ENCODE measurements at places on chromosomes 4 and X.

GRCh38 chrX:104351173-104351769, 96.5 kb upstream of the ESX1 start:
- DNase-seq = no peak

- DNase-seq = no peak
Measured at GRCh38 chrX:118751950-118752783, 24.8 kb downstream of the IL13RA1 start.

DNA sequence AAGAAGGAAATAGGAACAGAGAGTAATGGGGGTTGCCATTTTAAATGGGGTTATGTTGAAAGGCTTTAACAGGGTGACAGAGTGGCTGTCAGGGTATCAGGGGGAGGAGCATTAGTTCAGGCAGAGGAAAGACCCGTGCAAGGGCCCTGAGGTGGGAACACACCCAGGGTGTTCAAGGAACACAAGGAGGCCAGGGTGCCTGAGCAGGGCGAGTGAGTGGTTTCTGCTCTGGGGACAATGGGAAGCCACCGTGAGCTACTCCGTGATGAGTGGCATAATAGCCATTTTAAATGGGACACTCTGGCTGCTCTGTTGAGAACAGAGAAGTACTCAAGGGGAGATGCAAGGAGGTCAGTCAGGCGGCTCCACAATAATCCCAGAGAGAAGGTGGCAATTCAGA, 4.5 kb downstream of the EVC2 start:
- no peak for DNase-seq

DNA sequence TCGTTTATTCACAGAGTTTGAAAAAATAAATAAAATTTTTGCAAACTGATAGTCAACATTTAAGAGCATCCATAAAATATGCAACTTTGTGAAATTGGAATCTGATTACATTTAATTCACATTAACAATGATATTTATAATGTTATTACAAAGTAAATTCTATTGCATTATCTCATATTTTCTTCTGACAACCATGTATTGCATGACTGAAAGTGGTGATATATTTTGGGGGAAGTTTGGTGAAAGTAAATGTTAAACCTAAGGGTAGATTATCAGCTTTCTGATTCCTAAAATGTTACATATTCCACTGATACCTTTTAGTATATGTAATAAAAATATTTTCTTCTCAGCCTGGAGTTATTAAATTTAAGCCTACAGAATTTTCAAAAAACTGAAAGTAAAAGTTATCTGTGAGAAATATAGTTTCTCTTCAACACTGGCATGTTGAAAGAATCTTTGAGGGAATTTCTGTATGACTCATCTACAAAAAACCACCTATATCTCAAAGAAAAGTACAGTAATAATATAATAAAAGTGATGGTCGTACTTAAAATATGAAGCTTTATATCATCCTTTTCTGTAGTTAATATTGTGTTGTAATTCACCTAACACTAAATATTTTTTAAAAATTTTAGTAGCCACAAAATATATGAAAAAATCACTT, 1179.6 kb upstream of the PCDH7 start:
- DNase-seq = no peak

GRCh38 chrX:149036086-149036485, 469.0 kb downstream of the IDS start:
- DNase-seq = no peak

- peak; percentile 64 for DNase-seq
Measured at GRCh38 chr4:186723292-186724057, at the start of gene FAT1. Gene FAT1 (minus strand): TSS chr4:186723856. CDS start chr4:186709827, 14,029 bp downstream.

- DNase-seq = no peak
Measured at GRCh38 chr4:108821351-108821930, 58.6 kb upstream of the ETNPPL start.

DNA sequence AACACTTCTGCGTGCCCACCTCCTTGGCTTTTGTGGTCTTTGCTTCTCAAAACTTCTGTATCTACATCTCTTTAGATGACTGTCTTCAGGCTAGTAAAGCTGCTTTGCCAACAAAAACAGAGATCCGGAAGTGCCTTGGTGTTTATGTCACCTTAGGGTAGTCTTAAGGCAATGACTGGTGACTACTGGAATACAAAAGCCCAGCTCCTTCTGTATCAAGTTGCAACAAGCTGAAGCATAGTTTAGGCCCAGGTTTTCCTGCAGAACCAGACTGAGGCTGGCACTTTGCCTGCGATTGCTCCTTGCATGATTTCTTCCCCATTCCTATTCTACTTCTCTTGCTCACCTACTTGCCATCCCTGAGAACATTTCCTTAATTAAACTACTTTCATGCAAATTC, 333.8 kb downstream of the DMD start:
- no peak for DNase-seq

GRCh38 chrX:41275661-41276609, 58.0 kb upstream of the DDX3X start:
- DNase-seq = peak; percentile 73

DNA sequence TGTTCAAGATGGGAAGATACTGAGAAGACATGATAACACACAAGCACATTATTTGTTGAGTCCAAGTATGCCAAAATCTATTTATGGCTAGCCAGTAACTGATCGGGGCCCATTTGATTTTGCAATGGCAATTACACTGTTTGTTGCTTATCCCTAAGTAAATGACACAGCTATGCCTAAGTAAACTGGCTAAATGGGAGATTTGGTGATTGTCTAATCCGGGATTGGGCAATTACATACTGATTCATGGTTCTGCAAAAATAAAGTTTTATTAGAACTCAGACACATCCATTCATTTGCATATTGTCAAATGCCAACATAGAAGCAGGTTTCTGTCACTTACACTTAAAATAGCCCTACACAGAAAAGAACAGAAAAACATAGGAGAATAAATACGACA, 140.2 kb upstream of the TBL1X start:
- no peak for DNase-seq

GRCh38 chr4:170090352-170091052, 746 bp upstream of the AADAT start:
- DNase-seq = no peak

- no peak for DNase-seq
Measured at GRCh38 chrX:22063284-22063683, 31.2 kb downstream of the PHEX start.

- no peak for DNase-seq
Measured at GRCh38 chrX:9825129-9825790, 39.0 kb downstream of the SHROOM2 start.

GRCh38 chr4:78058591-78059523, 1.7 kb downstream of the FRAS1 start:
- no peak for DNase-seq

DNA sequence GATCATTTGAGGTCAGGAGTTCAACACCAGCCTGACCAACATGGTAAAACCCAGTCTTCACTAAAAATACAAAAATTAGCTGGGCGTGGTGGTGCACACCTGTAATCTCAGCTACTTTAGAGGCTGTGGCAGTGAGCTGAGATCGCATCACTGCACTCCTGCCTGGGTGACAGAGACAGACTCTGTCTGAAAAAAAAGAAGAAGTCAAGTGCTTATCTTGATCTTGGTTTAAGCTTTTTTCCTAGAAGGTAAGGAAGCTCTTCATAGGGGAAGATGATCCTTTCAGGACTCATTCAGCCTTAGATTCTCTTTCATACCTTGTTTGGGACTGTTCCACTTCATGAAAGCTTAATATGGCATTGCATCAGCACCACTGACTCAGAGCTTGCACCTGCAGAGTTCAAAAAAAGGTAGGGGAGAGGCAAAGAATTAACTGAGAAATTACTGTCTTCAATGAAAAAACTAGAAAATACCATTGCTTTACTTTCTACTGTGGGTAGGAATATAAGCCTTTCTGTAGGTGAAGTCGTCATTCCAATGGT, 70.8 kb upstream of the EPGN start:
- DNase-seq = no peak

- no peak for DNase-seq
Measured at GRCh38 chr4:95531141-95531540, 17.6 kb downstream of the UNC5C start.

DNA sequence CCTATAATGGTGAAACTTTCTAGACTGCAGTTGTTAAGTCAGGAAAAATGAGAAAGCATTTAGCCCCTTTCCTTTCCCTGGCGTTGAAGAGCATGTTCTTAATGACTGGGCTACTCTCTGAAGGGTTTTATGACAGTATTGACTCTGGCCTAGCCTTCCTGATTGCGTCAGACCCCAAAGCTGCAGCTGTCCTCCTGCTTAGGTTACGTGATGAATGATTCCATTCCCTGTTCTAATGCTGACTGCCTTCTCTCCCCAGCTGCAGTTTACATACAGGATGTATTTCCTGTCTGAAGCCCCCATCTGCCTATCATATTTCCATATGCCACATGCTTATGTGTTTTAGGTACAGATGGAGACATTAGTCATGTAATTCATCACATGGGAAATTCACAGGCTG, 105.8 kb upstream of the EGFL6 start:
- no peak for DNase-seq

DNA sequence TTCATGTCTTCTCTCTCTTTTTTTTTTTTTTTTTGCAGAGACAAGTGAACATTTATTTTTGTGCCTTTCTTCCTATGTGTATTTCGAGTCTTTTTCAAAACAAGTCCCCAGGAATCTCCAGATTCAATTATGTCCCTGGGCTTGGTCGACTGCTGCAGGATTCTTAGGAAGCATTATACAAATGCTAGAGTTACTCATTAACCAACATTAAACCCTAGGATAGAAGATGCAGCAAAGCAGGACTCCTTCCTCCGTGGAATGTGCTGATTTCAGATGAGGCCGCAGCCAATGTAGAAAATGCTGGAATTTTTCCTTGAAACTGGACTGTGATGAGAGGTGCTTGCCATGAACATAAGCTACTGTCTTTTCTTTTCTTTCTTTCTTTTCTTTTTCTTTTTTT, 3.4 kb downstream of the ZNF81 start:
- DNase-seq = no peak

DNA sequence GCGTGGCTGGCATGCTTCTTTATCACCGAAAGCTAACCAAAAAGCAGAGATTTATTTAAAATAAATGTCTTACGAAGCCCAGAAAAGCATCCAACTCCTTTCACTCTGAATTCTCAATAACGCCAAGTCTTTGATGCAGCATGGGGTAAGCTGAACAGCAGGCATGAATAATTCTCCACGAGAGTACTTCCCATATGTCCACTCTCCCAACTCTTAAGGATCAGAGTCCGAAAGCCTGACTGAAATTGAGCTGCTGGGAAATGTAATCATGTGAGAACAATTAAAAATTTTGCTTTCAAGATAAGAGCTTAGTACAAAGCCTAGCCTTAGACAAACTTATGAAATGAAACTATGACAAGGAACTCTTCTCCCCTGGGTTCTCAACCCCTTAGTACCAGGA, 7.5 kb upstream of the SLC39A8 start:
- DNase-seq = peak; percentile 49

DNA sequence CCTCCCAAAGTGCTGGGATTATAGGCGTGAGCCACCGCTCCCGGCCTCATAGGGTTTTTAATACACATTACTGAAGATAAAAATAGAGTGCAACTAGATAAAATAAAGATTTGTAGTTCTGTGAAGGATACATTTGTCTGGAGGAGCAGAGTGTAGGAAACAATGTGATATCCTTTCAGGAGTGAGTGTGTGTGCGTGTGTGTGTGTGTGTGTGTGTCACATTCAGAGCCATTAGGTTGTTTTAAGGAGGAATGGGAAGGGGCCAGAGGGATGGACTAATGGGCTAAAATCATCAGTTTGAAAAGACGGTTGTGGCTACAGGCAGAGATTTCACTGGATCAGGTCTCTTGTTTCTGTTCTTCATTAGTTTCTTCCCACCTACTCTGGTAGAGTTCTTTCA, 40.0 kb downstream of the RBPJ start:
- DNase-seq = no peak

GRCh38 chr4:28093071-28093470, 1232.4 kb downstream of the STIM2 start:
- DNase-seq = no peak

DNA sequence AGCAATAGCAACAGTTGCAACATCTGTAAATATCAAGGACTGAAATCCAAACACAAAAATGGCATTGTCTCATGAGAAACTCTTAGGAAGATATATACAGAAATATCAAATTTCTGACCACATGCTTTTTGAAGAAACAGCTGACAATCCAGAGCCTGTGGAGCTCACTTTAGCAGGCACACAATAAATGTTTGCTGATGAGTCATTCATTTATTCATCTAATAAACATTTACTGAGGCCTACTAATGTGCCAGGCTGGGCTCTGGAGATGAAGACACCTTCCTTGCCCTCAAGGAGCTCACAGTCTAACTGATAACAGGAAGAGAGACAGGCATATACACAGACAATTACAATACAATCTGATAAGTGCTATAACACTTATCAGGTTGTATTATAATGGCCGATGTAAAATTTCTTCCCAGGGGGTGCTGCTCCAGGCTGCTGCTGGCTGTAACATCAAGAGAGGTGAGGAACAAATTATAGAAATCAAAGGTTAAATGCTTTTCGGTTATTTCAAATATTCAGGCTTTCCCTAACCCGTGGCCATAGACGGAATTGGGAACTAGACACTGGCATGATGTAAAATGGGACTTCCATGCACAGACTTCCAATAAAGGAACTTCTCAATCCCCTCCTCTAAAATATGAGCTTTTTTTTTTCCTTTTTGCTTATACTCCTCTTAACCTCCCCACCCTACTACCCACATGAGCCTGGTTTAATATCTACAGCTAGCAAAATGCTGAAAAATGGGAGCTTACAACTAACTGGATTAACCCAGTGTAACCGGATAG, 16.8 kb upstream of the ZCCHC13 start:
- no peak for DNase-seq

DNA sequence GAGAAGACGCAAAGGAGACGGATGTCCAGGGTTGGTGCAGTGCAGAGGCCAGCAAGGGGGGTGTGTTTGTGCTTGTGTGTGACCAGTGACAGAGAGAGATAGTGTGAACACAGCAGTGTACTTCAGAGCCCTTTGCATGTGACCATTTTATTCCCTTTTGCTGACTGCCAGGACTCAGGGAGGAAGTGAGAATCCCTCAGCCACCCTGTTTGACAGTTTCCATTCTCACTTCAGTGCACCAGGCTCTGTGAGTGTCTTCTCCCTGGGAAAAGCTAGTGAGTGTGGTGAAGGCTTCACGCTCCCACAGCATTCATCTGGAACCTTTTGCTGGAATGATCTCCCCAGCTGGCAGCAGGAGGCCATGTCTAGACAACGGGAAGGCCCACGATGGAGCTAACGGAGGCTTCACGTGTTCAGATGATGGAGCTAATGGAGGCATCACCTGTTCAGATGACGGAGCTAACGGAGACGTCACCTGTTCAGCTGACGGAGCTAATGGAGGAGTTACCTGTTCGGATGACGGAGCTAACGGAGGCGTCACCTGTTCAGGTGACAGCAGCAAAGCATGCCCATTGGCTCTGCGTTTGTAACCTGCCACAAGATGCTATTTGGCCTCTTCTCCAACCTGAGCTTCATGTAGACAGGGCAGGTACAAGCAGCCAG, 195.4 kb downstream of the AFAP1 start:
- no peak for DNase-seq

- DNase-seq = no peak
Measured at GRCh38 chr4:52477191-52477780, 181.8 kb downstream of the USP46 start.

- DNase-seq = no peak
Measured at GRCh38 chr4:138300616-138301015, 58.5 kb upstream of the SLC7A11 start.

Measured in G401 (cell line).